ENCODE measurements at places on chromosomes 6 and 20. TPM values are rescaled to one million over a fixed set of nuclear protein-coding genes. Genes with fewer than 3 reads are reported as not detected.

KHDC1L gene
- polyA plus RNA-seq: not detected

GATA5 gene
- not detected for polyA plus RNA-seq

SLC12A5 gene
- not detected for polyA plus RNA-seq

IRF4 gene
- 6.4 TPM for polyA plus RNA-seq

DEFB124 gene
- not detected for polyA plus RNA-seq

TUBB2B gene
- polyA plus RNA-seq: 3.5 TPM
